ENCODE measurements at places on chromosomes 7 and 10.

- no peak for DNase-seq
Measured at GRCh38 chr7:113158756-113159155, 40.4 kb upstream of the SMIM30 start.

DNA sequence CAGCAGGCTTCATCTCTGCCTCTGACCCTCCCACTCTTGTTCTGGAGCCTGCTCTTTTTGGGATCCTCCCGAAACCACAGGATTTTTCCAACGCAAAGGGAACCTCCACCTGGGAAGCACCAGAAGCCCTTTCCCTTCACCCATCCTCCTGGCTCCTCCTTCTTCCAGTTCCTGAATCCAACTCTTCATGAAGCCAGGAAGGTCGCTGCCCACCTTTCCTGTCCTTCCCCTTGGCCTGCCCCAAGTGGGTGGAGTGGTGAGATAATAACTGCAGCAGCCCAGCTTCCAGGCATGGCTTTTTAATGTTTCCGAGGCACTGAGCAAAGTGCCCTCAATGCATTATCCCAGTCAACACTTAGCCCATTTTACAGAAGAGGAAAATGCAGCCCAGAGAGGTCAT, 70.8 kb upstream of the EEPD1 start:
- DNase-seq: no peak

GRCh38 chr10:62050893-62051433, 149.5 kb downstream of the ARID5B start:
- DNase-seq: peak; percentile 87

DNA sequence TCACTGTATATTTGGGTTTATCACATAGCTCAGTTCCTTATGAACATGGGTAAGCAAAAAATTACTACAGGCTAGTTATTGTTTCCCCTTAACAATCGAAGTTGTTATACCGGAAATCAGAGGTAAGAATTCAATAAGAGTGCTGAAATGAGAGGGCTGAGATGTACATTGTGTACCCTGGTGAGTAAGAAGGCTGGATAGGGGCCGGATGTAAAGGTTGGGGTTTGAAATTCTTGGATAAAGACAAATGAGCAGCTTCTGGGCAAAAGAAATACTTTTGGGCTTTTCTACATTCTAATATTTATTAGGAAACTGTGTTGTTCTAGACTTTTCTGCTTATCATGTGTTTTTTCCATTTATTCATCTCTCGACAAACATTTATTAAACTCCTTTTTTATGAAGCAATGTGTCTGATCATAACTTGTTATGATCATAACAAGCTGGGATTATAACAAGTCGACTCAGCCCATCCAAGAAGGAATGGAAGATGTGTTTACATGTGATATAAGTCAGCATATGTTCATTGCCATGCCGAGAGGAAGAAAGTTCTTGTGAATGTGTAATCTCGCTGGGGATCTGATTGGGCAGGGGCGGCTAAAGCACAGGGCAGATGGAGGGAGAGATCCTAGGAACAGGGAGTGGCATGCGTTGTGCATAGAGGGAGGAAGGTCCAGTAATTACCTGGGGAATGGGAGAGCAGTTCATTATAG, 155.3 kb downstream of the PLXDC2 start:
- DNase-seq: no peak

GRCh38 chr10:114856544-114857287, 35.1 kb downstream of the FHIP2A start:
- no peak for DNase-seq

DNA sequence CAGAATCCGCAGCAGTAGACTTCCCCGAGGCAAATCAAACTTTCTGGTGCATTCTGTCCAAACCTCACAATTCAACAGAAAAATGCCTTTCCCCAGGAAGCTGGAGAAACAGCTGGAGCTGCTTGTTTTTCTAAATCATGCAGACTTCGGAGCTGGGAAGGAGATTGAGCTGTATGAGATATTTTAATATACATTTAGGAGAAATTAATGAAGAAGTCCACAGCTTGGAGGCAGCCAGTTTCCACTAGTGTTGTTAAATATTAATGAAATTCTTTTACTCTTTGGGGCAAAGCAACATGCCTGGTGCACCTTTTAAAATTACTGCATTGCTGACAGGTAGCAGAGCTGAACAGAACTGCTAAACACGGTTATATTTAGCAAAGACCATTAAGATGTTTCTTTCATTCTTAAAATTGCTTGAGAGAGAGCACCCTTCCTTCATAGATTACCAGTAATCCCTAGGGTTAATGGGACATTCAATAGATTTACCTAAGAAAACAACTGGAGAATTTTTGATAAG, 566.4 kb downstream of the SORCS3 start:
- no peak for DNase-seq

- DNase-seq: no peak
Measured at GRCh38 chr7:15947754-15948153, 261.3 kb upstream of the MEOX2 start.

DNA sequence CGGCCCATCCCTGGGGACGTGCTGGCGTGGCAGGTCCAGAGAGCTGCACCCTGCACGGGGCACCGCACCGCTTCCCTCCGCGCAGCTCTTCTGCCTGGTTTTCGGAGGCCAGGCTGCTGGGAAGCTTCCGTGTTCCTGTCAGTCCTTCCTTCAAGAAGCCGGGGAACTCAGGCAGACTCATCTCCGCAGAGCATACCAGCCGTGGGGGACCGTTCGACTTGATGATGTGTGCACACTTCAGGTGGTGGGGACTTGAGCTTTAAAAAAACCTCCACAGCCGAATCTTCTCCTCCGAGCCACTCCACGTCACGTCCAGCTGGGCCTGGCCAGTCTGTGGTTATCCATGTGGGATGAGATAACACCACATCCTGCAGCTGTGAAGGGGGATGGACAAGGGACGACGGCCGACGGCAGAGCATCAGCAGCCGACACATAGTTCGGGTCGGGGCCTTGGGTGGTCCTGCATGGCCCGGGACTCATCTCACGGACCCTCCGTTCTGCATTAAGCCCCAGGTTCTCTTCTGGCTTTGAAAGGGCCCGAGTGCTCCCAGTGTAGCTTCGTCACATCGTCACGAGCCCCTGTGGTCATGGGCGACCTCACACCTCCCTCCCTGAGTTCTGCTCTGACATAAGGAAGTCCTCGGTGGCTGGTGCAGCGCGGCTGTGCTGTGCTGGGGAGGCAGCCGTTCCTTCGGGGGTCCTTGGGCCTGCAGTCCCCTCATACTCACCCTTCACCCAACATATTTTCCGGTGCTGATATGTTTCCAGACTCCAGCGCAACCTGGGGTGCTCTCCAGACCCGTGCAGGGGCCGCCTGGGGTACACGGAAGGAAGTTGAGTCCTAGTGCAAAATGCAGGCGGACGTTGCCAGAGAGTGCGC, 4.5 kb upstream of the BHLHA15 start:
- DNase-seq: no peak

- no peak for DNase-seq
Measured at GRCh38 chr7:158976468-158976848, 120.1 kb downstream of the DYNC2I1 start.

DNA sequence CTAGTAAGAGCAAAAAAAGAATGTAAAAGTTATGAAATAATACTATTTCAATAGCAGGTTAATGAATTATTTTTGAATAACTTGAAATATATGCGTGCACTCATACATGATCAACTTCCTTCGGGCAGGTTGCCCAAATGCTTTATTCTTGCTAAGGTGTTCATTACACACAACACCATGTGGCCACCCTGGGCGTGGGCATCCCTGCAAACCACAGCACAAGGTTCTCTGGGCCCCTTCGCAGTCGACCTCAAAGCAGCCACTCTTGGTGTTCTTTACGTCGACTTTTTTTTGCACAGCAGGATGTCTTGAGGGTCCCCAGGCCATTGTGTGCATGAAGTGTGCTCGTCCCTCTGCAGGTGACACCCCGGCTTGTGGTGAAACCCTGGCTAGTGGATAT, 300.7 kb upstream of the PITRM1 start:
- DNase-seq: peak; percentile 19

DNA sequence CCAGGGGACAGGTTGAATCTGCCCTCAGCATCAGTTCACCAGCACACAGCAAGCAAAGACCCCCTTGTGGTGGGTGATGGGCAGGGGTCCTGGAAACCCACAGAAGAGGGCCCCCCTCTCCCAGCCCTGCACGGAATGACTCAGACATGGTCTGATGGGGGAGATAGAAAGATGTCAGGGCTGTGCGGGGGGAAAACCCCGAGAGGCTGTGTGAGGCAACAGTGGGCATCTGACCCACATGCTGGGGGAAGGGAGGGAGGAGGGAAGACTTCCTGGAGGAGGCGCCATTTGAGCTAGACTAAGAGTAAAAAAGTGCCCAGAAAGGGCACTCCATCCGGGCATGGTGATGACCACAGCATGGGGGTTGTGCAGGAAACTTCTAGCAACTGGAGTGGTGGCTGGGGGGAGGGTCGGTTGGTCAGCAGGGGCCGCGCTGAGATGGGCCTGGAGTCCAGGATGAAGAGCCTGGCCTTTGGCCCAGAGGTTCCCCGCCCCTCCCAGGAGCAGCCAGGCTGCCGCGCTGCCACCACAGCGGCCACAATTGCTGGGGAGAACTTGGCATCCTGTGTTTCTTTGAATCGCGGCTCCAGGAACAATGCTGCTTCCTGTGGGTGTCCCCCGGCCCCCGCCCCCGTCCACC, 2.5 kb downstream of the LFNG start:
- DNase-seq: peak; percentile 83

DNA sequence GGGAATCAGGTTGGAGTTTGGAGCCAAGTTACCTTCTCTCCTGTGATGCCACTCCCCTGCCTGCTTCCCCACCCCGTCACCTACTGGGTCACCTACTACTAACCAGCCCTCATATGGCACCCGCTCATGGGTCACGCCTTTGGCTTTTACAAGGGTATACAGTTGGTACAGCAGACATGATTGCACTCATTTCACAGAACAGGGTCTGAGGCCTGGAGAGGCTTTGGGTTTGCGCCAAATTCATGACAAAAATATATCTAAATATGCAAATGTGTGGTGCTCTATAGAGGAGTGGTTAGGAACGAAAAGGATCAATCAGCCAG, 10.7 kb downstream of the CRYGN start:
- no peak for DNase-seq

- DNase-seq: no peak
Measured at GRCh38 chr7:137985897-137986251, 16.0 kb downstream of the CREB3L2 start.

DNA sequence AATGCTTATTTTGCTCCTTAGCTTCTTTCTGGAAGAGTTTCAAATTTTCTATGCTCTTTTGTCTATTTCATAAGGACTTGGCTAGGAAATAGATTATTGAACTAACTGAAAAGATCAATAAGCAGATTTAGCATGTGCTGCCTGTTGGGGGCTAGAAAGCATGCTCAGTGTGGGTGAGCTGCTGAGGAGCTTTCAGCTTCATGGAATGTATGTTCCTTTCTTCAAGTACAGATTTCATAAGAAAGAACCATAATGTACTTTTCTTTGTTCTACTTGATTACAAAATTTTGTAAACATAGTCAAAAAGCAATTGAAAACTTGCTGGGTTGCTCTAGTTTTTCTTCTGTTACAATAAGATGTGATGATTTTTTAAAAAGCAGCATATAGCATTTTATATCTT, 73.8 kb downstream of the TAF3 start:
- no peak for DNase-seq

GRCh38 chr7:94298943-94299342, 95.8 kb upstream of the COL1A2 start:
- DNase-seq: no peak
